ENCODE measurements at places on chromosomes 7 and 10. TPM values are rescaled to one million over a fixed set of nuclear protein-coding genes. Genes with fewer than 3 reads are reported as not detected.

The GRM3 gene
- total RNA-seq: not detected

The TAS2R4 gene
- total RNA-seq: 0.69 TPM

The ALOX5 gene
- 0.25 TPM for total RNA-seq

The AASS gene
- 1.4 TPM for total RNA-seq

The SHH gene
- total RNA-seq: not detected

The FFAR4 gene
- not detected for total RNA-seq

The FOXK1 gene
- total RNA-seq: 34.7 TPM

The PBLD gene
- total RNA-seq: 0.78 TPM

The KIN gene
- 13.9 TPM for total RNA-seq

The CDH23 gene
- total RNA-seq: 0.25 TPM

The PRSS2 gene
- not detected for total RNA-seq

The ACHE gene
- total RNA-seq: 0.13 TPM

The GPR158 gene
- not detected for total RNA-seq

The WIPF3 gene
- total RNA-seq: not detected

The ADRA2A gene
- not detected for total RNA-seq

The AKR1C8 gene
- total RNA-seq: not detected

The EMX2 gene
- total RNA-seq: not detected

The RNF133 gene
- not detected for total RNA-seq

The TMEM273 gene
- total RNA-seq: 79.5 TPM

The AS3MT gene
- total RNA-seq: not detected

The PIK3AP1 gene
- total RNA-seq: 8.4 TPM

The SRGN gene
- total RNA-seq: 661 TPM

The HYAL4 gene
- not detected for total RNA-seq

The PRSS58 gene
- total RNA-seq: not detected

The ADAM12 gene
- total RNA-seq: 0.32 TPM

The CFTR gene
- total RNA-seq: not detected

The FAM25A gene
- not detected for total RNA-seq

The EPHA1 gene
- 0.69 TPM for total RNA-seq

The WEE2 gene
- total RNA-seq: not detected

The SEMA3C gene
- not detected for total RNA-seq

The ACTR1A gene
- 70.0 TPM for total RNA-seq

The KCP gene
- total RNA-seq: 0.61 TPM
